ENCODE measurements at places on chromosomes 7 and 10.

DNA sequence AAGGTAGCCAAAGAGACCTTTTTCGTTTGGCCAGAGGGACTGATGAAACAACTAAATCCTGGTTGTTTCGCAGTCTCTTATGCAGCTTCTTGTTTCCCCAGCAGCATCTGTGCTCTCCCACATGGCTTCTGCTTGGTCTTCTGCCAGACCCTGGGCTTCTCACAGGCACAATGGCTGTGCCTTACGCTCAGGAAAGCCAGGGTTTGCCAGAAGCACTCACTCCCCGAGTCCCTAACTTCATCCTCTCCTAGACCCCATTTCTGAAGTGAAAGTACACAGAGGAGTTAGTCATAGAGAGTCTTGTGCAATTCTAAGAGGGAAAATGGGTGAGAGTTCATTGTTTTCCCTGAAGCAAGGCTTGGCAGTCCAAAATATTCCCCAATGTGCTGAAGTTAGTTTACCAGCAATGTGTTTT lies 121.7 kb downstream of the EVX1 start:
- DNase-seq = no peak

- no peak for DNase-seq
Measured at GRCh38 chr10:75547391-75548298, 116.2 kb downstream of the LRMDA start.

- no peak for DNase-seq
Measured at GRCh38 chr10:21637795-21638194, 103.8 kb downstream of the MLLT10 start.

- no peak for DNase-seq
Measured at GRCh38 chr7:28890137-28890536, 68.0 kb downstream of the TRIL start.

DNA sequence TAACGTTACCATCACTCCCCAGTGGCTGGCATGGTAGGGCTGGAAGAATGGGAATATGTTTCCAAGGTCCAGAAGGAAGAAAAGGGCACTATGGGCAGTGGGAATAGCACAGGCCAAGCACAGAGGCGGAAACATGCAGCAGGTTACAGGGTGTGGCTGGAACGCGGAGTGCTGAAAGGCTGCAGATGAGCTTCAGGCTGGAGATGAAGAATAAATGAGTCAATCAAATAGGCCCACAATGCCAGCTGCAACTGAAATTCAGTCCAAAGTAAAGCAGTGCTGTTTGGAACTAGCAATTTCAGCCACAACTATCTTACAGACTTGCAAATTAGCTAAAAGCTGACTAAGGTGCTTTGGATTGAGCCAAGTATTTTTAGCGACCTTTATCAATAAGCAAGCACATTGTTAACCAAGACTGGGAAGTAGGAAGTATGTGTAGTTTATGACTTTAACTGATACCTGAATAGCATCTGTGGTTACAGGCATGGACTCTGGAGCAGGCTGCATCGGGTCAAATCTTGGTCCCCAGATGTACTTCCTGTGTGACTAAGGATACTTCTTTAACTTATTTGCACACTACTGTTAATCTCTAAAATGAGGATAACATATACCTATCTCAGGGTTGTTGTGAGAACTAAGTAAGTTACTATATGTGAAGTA lies 77.5 kb upstream of the CTTNBP2 start:
- no peak for DNase-seq

GRCh38 chr10:110851020-110851612 lies 20.6 kb upstream of the PDCD4 start:
- DNase-seq = peak; percentile 47

DNA sequence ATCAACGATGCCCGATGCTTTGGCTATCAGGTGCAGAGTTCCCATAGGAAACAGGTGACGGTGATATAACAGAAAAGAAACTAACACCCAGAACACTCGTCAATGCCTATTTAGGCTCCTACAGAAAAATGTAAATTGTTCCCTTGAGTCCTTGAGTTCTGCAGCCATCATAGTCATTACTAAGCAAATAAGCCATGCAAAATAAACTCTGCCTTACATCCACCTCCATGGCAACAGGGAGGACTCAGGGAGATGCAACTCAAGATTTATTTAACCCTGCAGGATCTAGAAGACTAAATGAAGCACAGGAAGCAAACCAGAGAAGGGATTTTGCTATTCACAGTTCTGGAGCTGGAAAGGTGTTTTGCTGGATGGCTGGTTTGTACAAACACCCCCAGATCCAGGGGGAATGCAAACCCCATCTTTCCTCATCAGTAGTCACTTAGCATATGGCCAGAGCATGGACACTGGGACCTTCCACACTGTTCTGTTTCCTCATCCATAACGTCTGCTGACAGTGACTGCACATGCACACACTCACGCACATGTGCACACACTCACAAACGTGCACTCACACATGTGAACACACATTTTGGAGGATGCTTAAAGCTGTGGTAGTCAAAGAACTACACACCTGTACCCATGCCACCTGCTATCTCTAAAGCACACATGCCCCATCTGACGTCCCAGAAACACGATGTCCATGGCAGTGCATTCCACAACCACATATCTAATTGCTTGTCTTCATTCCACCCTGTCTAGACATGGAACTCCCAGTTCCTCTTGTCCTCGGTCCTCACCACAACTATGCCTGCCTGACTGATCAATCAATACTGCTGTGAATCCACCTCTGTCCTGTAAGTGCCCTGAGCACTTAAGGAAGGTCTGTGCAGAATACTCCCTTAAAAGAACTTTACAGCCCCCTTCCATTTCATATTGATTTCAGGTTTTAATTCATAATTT lies 178.2 kb downstream of the COBL start:
- no peak for DNase-seq

DNA sequence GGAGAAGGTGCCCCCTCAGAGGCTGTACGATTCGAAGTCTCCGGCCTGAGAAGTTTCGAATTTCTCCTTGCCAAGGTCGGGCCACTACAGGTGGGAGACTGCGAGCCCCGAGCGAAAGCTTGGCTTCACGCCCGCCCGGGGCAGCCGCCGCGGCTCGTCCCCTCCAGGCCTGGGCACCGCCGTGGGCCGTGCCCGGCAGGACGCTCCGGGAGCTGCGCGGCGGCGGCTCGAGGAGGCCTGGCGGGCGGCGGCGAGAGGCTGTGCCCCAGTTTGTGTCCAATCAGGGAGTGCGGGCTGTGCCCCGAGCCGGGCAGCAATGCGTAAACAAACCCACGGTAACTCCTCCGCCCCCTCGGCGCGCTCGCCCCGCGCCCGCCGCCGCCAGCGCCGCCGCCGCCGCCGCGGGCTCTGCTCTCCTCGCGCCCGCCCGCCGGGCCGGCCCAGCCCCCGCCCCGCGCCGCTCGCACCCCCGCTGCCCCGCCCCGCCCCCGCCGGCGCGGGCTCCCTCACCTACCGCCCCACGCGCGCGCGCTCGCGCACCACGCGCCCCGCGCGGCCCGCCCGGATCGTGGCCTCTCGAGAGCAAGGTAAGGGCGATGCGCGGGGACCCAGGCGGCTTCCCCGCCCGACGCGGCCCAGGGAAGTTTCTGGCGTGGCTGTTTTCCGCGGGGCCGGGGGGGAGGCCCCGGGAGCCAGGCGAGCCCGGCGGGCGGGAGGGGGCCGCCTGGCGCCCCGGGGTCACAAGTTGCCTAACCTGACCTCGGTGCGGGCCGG lies 57.8 kb upstream of the PCGF5 start:
- peak; percentile 80 for DNase-seq

DNA sequence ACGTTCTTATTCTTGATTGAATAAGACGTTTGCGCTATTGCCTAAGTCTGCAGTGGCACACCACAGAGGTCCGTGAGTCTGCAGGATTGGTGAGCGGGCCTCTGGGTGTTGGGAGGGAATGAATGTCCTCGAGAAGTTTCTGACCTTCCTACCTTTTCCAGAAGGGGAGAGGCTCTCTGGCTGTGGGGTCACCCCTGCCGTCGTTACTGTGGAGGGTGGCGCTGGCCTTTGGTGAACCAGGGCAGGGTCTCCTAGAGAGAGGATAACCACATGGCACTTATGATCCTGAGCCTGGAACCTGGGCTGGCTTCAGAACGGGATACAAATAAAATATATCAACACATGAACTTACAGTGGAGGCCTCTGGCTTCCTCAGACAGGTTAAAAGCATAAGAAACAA lies 13.8 kb downstream of the IL15RA start:
- DNase-seq = no peak

- no peak for DNase-seq
Measured at GRCh38 chr10:35875016-35875676, 233.1 kb upstream of the FZD8 start.

- no peak for DNase-seq
Measured at GRCh38 chr10:128156999-128157755, 31.0 kb upstream of the MKI67 start.

DNA sequence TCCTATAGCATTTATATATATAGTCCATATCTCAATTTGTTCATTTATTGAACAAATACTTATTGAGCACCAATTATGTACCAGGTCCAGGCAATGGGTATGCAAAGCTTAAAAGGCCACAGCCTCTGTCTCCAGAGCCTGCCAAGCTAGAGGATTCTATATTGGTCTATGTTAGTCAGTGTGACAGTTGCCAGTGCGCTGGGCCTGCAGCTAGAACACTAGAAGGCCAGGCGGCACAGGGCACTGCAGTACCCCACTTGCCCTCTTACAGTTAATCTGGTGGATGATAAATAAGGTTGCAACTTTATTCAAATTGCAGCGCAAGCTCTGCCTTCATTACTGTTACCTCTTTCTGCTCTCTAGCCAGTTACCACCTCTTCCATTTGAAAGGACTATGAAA lies 68.8 kb downstream of the PPP1R3C start:
- DNase-seq = no peak

- DNase-seq = no peak
Measured at GRCh38 chr10:71236286-71236685, 23.9 kb downstream of the UNC5B start.

- DNase-seq = no peak
Measured at GRCh38 chr7:87398446-87398845, 53.0 kb downstream of the CROT start.

All from activated CD8-positive, alpha-beta memory T cell treated with anti-CD3 and anti-CD28 coated beads, Interleukin-2, amount 50 U/mL, for 4 hours (primary cell).